ENCODE measurements at places on chromosomes 6 and 20. TPM values are rescaled to one million over a fixed set of nuclear protein-coding genes. Genes with fewer than 3 reads are reported as not detected.

DNA sequence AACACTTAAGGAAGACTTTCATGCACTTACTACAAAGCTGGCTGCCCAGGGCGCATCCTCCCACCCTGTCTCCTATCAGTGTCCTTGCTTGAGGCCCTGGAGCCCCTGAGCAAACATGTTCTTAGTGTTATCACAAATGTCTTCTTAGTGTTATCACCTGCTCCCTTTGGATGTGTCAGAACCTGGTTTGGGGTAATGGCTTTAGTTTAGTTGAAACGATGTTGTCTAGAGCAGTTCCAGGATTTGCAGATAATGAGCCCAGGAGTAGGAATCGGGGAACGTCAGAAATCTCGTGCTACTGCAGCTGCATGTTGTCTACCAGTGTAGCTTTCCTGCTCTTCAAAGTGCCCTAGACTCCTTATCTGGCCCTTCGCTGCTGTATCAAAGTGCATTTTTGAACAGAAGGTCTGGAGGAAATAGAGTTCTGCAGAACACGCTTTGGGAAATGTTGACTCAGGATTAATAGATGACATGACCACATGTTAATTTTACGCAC is 69.6 kb downstream of the PHACTR2 start:
- no peak for DNase-seq

GRCh38 chr6:3379482-3380060 is 77.3 kb downstream of the SLC22A23 start:
- DNase-seq: no peak

DNA sequence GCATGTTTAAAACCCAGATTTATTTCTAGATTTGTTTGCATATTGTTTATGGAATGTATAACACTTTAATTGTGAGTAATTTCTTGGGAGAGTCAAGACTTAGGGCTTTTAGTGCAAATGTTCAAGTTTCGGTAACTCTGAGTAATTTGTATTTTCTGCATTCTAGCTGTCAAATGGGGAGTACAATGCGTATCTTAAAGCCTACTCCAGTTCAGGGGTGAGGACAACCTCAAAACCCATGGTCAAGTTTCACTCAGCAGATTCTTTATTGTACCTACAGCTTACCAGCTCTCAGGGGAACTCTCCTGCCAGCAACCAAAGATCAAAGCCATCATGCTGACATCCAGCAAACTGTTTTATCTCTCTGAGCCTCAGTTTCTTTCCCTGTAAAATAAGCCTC is 458.6 kb upstream of the JARID2 start:
- no peak for DNase-seq

- no peak for DNase-seq
These were observed 1212.1 kb upstream of the CITED2 start for GRCh38 chr6:140586426-140587061.

GRCh38 chr6:81309811-81310210 is 442.7 kb downstream of the TENT5A start:
- DNase-seq: peak; percentile 57

DNA sequence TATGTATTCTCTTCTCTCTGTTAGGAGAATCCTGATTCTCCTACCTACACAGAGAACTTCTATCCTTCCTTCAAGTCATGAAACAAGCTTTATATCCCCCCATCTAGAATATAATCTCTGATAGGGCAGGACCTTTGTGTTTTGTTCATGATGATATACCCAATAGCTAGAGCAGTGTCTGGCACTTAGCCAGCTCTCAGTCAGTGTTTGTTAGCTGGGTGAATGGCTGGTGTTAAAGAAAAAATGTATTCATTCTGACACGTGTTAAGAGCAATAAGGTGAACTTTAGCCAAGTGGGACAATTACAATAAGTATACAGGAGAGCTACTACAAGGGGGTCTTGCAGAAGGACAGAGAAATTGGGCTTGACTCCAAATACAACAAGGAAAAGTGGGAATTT is 34.3 kb upstream of the TNFRSF21 start:
- no peak for DNase-seq

- no peak for DNase-seq
These were observed 101.6 kb upstream of the TMEM30A start for GRCh38 chr6:75386050-75386770.

GRCh38 chr6:91196729-91197128 is 609.9 kb upstream of the MAP3K7 start:
- DNase-seq: no peak

DNA sequence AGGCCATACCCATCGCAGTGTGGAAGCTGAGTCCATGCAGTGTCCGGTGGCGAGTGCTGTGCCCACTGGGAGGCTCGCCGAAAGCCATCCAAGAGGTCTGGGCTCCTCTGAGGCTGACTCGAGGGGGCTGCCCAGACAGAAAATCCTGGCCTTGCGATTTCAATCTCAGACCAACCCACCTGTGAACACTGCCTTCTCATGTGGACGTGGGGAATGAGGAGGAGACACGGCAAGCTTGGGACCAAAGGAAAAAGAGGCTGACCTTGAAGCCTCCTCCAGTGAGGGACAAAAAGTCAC is 157.2 kb upstream of the AFDN start:
- no peak for DNase-seq

DNA sequence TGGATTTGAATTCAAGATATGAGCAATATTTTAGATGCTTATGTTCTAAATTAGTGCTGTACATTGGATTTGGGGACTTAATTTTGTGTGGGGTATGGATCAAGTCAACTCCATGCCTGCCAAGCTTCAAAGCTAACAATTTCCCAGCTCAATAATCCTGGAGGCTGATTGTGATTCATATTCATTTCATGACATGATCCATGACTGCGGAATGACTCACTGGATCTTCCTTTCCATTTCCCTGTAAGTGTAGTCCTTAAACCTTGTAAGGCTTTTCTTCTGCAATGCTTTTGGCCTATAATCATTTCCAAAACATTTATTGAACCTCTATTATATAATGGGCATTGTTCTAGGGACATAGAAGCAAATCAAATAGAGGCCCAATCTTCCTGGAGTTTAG is 44.7 kb upstream of the CCN2 start:
- no peak for DNase-seq

DNA sequence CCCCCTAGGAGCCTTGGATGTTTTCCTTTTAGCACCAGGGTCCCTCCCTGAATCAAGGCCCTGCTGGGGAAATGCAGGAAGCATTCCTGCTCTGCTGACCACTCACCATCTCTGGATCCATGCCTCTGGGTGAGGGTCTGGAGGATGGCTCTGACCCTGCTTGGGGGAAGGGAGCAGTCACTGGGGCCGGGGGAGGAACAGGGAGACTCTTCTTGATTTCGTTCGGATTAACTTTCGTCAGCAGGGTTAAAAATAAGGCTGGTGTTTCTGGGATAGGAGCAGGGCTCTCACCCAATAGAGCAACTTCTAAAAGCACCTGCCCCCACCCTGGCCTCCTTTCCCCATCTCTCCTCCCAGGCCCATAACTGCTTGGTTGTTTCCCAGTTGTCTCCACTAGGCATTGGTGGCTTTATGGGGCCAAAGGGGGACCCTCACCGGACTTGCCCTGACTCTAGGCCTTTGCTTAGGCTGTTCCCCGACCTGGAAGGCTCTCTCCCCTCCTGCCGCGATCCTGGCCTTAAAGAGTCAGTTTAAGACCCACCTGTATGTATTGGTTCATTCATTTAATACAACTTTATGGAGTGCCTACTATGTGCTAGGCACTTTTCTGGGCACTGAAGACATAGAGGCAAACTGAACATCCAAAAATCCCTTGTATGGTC is 63.0 kb downstream of the JPH2 start:
- DNase-seq: no peak

Gene CPXM1
- 54.0 TPM for polyA plus RNA-seq
